SIG-M5 (cell line): ENCODE measurements at places on chromosomes 1 and 21.

- DNase-seq = no peak
Observed at GRCh38 chr1:9823693-9823942, 147 bp downstream of the CLSTN1 start.

GRCh38 chr1:9874412-9874811 is 35.7 kb downstream of the CTNNBIP1 start:
- DNase-seq = no peak

- DNase-seq = no peak
Observed at GRCh38 chr21:42653231-42654061, at the start of gene PDE9A. Gene PDE9A (plus strand): TSS chr21:42653621. CDS start chr21:42653815, 194 bp downstream.

GRCh38 chr1:86151427-86151826 is 5.1 kb downstream of the COL24A1 start:
- DNase-seq = no peak

- DNase-seq = no peak
Observed at GRCh38 chr1:15974855-15975254, 1.0 kb downstream of the ZBTB17 start.

DNA sequence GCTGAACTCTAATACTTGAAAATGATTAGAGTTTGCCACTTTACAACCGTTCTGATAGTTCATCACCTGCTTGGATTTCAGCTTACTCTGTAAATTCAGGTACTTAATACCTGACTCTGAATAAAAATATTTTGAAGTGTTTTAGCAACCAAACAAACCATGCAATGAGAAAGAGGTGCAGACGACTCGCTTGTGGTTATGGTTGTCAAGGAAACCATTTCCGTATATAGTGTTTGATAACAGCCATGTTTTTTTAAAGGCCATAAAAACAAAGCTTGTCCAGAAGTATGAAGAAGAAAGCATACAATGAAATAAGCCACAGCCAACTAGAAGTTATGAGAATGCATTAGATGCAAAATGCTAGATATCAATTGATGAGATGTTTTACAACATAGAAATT is 167.2 kb upstream of the HMCN1 start:
- DNase-seq = no peak

DNA sequence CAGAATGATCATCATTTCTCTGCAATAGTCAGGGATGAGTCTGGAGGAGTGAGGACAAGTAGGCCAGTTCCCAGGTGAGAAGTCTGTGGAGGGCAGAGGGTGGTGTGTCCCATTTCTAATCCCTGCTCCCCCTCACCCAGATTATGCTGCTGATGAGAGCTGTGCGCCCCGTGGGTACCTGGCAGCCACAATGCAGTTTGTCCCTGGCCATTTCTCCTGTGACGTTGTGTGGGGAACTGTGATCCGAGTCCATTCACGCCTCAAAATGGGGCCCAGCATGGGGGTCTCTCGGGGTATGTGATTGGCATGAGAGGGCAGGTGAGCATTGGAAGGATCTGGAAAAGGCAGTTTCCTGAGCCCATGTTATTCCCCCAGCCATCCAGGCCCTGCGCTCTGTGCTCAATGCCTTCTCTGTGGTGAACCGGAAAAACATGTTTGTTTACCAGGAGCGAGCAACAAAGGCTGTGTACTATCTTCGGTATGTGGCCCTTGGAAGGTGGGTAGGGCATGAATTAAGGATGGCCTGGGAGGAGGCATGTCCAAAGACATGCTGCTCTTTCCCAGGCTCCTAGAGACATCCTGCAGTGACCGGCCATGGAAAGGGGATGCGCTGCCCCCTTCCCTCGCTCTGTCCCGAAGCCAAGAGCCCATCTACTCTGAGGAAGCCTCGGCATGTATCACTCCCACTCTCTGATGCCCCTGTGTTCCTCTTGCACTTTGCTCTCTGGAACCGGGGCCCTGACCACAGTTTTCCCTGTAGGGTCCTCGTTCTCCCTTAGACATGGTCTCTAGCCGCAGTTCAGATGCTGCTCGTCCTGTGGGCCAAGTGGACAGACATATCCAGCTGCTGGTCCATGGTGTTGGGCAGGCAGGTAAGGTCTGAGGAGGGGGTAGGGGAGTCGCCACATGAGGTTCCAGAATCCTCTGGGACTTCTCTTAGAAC is 16.4 kb downstream of the HYI start:
- no peak for DNase-seq

DNA sequence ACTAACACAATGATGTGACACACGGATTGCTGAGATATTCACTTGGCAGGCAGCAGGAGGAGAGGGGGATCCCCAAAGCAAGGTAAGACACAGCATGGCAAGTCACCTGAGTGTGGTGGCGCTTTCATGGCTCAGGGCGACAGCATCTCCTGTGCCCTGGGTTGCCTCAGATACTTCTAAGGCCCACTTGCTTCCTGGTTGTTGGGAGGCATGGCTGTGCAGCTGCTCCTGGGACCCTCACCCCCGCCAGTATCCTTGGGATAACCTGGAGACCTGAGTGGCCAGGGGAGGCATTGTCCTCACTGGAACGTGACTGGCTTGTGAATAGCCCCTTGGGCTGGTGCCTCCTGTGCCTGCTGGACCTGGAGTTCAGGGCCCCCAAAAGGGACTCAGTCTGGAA is 69.8 kb downstream of the STUM start:
- no peak for DNase-seq

DNA sequence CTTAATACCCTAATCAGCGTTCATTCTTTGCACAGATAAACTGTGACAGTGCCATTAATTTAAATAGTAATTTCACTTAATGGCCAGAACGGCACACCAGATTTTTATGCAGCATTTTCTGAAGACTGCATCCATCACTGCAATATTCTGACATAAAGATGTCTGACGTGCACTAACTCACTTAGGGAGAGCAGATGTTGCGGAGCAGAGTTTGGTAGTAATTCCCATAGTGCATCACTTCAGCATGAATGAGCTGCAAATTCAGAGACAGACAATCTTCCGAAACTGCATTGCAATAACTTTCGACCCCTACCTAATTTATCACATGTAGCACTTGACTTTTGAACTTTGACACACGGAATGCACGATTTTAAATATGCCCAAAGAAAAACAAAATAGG is 225.3 kb downstream of the KCTD3 start:
- DNase-seq = no peak

DNA sequence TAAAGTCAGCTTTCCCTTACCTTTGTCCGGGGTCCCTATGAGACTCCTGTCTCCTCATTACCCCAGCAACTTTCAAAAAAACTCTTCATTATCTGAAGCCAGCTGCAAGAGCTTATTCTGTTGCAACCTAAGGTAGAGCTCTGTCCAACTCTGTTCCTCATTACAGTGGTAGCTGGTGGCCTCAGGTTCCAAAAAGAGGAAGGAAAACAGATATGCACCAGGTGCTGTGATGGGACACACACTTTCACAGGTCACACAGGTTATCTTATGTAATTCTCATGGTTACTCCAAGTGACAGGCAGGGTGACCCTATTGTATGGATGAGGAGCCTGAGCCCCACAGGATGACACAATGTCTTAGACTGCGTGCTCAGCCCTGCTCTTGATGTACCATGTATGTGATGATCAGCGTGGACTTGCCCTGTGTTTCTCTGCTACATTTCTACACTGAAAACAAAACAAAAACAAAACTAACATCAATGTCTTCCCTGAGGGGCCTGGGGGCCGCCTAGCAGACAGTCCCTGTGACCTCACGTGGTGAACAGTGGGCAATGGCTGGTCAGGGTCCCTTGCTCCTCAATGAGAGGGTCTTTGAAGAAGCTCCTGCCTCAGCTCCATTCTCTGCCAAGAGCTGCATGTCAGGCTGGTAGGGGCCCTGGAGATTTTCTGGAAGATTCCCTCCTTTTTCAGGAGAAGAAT is 9.7 kb upstream of the TENT5C start:
- no peak for DNase-seq

GRCh38 chr1:27015260-27015659 is 2.6 kb upstream of the TENT5B start:
- DNase-seq = no peak

DNA sequence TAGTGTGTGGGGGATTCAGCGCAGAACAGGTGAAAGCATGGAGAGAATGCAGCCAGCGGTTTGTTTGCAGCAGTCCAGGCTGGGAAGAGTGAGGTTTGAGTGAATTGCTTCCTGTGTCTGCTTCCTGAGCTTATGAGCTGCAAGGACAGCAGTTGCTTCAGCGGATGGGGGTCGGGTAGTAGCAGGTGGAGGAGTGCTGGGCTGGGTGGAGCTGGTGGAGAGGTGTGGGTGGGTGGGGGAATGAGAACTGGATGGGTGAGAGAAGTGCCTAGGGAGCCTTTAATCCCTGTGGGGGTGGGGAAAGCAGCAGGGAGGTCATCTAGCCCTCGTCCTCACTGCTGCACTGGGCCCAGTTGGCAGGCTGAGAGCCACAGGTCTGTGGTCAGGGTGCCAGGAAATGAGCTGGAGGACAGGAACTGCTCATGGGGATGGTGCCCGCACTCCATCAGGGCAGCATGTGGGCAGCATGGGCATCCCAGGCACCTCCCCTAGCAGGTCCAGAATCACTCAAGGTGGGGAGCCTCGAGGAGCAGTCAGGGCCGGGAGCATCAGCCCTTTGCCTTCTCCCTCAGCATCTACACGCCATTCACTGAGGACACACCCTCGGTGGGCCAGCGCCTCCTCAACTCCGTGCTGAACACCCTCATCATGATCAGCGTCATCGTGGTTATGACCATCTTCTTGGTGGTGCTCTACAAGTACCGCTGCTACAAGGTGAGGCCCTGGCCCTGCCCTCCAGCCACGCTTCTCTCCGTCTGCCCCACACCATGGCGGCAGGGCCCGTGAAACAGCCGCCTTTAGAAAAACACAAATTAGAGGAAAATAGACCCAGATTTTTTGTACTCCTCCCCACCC is 14.8 kb downstream of the PSEN2 start:
- DNase-seq = no peak

DNA sequence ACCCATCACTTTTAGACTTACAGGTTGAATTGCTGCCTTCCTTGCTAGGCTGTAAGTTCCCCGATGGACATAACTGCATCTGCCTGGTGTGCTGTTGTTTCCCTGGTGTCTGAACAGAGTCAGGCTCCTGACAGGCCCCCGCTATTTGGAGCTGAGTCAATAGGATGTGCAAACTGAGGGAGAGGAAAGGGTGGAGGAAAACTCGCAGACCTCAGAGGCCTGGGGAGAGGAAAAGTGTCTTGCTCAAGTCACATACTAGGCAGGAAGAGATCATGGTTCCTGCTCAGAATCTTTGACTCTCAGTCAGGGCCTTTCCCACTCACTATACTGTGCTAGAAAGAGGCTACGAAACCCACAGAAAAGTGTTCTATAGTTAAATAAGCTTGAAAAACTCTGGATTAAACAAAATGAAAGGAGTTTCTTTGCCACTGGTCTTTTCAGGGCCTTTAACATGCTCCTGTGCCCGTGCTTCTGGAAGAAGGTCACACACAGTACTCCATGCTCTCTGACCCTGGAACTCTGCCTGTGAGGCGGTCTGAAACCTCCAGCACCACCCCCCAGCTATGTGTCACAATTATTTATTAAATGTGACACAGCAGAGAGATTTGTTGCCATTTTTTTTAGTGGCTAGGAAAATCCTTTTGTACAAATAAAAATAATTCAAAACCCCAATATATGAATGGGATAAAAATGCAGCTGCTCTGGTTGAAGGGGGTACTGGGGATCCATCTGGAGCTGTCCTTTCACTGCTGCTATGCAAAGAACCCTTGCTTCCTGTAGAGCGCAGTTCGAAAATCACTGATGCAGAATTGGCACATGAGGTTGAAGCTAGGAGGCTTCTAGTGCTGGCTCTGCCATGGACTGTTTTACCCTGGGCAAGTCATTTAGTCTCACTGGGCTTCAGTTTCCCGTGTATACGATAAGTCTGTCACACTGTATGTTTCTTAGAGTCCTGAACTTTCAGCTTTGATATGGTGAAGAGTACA is 20.1 kb upstream of the CDCP2 start:
- DNase-seq = no peak

GRCh38 chr1:211537253-211537652 is 41.7 kb downstream of the SLC30A1 start:
- DNase-seq = no peak

DNA sequence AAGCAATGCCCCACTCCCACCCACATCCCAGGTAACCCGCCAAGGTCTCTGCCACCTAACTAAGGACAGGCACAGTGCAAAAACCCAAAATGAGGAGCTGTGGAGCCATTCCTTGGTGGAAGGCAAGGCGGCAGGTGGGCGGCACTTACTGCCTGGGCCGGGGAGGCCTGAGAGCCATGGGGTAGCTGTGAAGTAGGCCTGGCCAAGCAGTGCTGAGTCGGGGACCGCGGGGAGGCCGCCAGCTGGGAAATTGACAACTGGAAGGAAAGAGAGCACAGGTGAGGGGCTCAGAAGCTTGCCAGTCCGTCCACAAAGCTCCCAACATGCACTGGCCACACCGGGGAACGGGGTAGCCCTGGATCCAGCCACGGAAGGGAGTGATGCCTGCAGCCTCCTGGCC is 85.3 kb downstream of the NPHP4 start:
- no peak for DNase-seq

DNA sequence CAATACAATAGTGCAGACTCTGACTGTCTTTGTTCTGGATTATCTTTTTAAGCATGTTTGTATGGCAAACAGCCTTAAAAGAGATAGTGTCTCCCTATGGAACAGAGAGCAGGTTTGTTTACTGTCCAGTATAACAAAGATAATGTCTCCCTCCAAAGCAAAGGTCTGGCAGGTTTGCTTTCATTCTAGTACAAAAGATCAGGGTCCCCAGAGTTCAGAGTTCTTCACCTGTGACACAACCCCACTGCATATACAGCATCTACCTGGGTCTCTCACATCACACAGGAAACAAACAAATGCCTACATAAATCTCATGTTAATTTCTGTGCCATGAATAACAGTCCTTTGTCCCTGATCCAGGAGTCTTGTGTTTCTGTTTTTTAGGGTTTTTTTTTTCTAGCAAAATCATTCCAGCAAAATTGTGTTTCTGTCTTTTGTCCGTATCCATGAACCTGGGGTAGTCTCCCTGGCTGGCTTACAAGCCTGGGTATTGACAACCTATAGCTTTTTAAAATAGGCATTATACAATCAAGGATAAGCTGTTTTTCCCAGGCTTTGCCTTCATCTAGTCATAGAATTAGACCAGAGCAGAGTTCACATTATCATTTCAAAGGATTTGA is 89.4 kb upstream of the PTBP2 start:
- no peak for DNase-seq

DNA sequence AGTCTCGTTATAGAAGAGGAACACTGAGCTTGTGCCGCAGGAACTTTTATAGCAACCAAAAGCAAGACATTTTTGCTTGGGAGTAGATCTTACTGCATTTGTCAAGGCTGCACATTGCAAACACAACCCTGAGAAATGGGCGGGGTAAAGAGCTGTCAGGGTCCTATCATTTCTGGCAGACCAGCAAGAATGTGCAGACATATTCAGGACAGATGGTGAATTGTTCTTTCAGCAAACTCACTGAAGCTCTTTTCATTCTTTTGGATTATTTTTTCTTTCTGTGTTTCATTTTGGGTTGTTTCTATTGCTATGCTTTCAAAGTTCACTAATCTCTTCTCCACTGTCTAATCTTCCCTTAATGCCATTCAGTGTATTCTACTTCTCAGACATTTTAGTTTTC is 5.1 kb upstream of the ACTN2 start:
- no peak for DNase-seq

- no peak for DNase-seq
Observed at GRCh38 chr1:177432897-177433296, 262.1 kb downstream of the BRINP2 start.

- no peak for DNase-seq
Observed at GRCh38 chr1:201009962-201010645, 13.4 kb downstream of the KIF21B start.

GRCh38 chr1:245810181-245810769 is 655.5 kb downstream of the KIF26B start:
- DNase-seq = no peak
